ENCODE measurements at places on chromosomes 3 and 15.

GRCh38 chr3:122088531-122088930, 33.4 kb downstream of the CD86 start:
- DNase-seq: no peak

GRCh38 chr3:143693506-143693905, 154.8 kb downstream of the SLC9A9 start:
- DNase-seq: no peak

GRCh38 chr15:69719527-69720240, 267.1 kb downstream of the RPLP1 start:
- DNase-seq: no peak

GRCh38 chr15:75663931-75664421, 16.3 kb downstream of the SNX33 start:
- DNase-seq: no peak

DNA sequence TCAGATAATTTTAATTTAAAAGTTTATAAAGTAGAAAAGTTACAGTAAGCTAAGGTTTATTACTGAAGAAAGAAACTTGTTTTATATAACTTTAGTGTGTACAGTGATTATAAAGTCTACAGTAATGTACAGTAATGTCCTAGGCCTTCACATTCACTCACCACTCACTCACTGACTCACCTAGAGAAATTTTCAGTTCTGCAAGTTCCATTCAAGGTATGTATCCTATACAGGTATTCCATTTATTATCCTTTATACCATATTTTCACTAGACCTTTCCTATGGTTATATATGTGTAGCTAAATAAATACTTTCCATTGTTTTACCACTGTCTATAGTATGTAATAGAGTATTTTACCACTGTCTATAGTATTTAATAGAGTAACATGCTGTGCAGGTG, 33.2 kb upstream of the MME start:
- no peak for DNase-seq

DNA sequence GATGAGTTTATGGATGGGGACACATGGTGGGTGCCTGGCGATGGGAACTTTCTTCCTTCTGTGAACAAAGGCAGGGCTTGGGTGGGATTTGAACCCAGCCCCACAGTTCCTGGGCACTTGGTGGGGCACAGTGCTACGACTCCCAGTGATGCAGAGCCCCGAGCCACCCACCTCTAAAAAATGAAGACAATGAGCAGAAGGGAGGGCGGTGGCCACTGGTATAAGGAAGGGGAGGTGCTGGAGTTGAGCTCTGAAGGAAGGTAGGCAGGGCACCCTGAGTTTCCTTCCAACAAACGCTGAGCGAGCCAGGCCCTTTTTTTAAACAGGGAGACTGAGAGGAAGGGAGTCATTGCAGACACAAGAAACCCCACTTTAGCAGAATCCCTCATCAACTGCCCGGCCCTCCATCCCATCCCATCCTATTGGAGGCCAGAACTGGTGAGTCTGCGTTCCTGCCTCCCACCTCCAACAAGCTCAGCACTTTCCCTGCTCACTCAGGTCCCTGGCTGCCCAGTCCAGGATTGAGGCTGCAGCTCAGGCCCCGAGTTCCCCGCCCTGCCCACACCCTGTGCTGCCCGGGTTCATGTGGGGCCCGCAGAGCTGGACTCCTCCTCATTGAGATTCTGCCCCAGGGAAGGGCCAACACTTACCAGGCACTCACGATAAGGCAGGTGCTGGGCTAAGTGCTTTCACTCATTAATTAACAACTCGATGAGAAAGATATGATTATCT, 57.3 kb downstream of the LINGO1 start:
- DNase-seq: no peak

- DNase-seq: no peak
Measured at GRCh38 chr3:13025090-13025489, 48.1 kb downstream of the IQSEC1 start.

DNA sequence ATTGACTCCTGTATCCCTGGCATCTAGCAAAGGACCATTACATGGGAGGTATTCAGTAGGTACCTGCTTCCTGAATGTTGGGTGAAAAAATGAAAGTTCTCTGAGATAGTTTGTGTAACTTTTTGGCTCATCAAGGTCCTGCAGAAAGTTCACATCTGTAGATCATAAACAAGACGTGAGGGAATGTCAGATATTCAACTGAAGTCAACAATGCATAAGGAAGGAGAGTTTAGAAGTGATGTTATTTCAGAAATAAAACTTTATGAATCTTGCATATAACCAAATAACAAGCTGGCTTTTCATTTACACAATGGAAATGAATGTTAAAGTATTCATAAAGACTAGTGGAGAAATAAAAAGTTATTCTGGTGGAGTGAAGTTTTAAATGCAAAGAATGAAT, 73.4 kb upstream of the RBMS3 start:
- no peak for DNase-seq

DNA sequence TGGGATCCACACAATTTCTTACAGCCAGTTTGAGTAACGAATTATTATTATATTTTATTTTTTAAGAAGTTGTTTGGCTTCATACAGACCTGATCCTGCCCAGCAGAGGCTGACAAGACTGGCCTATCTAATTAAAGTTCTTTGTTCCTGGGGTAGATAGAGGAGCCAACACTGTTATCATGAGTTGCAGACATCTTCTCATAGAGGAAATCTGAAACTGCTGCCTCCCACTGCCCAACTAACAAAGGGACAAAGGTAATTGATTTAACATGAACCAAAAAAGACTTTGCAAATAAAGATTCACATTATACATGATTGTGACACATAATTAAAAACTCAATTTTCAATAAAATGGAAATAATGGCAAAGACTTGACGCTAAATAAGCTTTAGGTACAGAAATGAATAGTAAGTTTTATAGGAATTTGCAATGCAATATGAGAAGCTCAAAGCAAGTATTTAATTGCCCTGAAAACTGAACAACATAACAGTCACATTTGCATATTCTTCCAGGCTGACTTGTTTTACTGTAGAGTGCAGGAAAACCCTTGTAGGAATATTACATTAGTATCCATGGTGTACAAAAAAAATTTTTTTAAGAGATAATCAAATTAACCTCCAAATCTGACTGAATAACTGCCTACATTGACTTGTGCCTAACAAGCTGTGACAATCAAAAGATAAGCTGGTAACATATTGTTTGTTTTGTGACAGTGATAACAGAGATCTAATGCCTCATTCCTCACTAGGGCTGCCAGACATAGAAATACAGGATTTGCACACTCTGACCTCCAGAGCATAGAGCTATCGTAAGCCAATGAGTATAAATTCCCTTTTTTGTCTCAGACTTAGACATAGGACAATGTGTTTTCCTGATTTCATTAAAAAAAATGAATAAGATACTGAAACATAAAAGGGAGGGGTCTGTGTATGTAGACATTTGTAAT, 273.2 kb downstream of the MFSD1 start:
- DNase-seq: no peak

DNA sequence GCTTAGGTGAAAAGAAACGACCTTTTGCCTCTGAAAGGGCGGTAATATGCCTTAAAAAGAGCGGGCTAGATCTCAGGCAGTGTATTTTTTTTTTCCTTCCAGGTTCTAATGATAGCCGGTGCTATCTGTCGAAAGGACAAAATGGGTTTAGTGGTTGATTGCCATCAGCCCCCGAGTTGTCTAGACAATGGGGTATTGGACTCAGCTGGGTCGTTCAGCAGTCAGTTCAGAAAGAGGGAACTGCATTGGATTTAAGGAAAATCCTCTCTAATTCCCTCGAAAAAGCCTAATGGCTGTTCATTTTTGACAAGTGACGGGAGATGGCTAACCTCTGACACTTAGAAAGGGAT, 728 bp downstream of the EIF2B5 start:
- DNase-seq: no peak

GRCh38 chr3:33060609-33061337, 36.2 kb downstream of the GLB1 start:
- no peak for DNase-seq

DNA sequence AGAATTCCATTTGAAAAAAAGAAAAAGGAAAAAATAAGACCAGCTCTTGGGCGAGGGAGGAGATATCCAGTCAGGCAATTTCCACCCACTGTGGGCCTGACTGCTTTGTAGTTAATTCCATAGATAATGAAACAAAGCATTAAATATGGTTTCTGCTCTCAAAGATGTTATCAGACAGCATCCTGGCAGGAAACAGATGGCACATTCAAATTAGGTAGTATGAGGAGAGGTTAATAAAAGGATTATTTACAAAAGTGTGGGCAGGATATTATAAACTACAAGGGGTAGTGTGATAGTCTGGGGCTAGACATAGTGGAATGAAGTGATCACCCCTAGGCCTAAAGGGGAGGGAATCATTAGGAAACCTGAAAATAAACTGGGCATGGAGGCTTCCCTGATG, 193.2 kb downstream of the CLSTN2 start:
- no peak for DNase-seq
